ENCODE measurements at places on chromosomes 3 and 15.
A peak's percentile ranks its signal among the peaks of the same experiment; 100 is the strongest.

- no peak for DNase-seq
Measured at GRCh38 chr15:75775296-75776064, 62.8 kb upstream of the CSPG4 start.

DNA sequence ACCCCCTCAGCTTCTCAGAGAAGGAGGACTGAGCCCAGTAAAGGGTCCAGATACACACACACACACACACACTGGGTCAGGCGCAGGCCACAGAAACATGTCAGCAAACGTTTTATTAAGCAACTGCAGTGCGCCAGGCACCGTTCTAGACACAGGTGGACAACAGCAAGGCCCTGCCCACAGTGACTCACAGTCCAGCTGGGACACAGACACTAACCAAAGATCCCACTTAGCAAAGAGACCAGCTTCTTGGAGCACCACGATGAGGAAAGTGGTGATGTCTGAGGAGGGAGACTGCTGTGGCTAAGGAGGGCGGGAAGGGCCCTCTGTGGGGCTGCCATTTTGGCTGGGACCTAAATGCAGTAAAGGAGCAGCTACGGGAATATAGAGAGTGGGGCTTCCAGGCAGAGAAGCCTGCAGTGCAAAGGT is 2.8 kb upstream of the VILL start:
- no peak for DNase-seq

DNA sequence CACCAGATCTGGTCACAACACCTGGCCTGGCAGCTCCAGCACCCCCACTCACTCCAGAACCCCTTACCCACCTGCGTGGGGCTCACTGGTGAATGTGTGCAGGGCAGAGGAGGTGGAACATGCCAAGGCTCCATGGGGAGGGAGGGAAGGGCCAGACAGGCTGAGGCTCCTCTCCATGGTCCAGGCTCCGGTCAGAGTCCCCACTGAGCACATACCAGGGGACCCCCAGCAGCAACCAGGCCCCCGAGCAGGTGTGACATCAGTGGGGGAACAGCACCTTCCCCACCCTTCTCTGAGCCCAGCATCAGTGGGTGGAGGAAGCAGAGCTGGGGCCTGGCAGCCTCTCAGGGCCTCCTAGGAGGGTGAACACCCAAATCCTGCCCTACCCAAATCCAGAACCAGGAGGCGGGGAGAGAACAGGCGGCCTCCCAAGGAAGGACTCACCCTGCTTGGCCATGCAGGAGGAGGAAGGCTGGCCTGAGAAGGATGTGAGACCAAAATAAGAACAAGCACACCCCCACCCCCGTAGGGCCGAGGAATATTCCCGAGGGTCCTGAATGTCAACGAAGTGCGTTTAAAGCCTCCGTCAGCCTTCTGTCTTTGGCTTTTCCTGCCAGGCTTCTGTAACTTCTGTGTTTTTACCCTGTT is 1.1 kb upstream of the GP9 start:
- DNase-seq = no peak

DNA sequence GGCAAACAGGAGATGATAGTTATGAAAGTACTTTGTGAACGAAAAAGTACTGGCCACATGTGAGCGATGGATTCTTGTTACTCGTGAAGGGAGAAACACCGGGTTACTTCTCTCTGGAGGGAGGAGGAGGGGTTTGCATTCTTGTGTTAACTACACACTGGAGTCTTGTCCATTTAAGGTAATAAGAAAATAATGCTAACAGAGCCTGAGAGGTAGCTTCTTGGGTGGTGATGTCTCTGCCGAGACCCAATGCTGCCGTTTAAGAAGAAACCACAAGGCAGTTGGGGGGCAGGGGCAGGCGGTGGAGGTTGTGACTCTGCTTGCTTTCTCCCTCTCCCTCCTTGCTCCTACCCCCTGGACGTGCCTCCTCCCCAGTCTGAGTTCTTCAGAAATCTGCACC is 100.9 kb upstream of the ROPN1 start:
- peak; percentile 12 for DNase-seq

- no peak for DNase-seq
Measured at GRCh38 chr3:185084402-185084801, 68.5 kb downstream of the C3orf70 start.

DNA sequence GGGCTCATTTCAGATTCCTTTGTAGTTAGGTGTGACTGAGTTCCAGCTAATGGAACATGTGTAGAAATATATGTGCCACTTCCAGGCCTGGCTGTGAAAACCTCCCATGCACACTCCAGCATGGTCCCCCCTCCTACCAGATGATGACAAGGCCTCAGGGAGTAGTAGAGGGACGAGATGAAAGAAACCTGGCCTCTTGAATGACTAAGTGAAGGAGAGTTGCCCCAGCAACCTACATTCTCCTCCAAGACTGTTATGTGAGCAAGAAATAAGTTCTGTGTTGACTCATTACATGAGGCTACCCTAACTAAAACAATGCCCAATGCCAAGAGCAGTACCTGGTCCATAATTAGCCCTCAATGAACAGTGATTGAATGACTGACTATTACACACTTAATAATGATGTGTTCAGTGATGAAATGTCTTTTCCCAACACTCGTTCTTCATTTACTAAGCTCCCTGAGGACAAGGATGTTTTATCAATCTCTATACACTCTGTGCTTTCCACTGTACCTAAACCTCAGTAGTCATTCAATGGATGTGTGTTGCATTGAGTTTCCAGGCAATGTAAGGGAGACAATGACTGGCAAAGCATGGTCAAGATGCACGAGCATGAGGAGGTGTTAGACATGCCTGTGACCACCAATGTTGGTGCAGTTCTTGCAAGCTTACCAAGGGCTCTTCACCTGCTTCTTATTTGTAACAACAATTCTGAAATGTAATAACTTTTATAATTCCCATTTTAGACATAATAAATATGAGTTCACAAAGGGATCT is 62.0 kb upstream of the BCL6 start:
- DNase-seq = no peak

- DNase-seq = peak; percentile 39
Measured at GRCh38 chr15:65796610-65797078, 4.6 kb upstream of the DENND4A start.

- no peak for DNase-seq
Measured at GRCh38 chr3:131705558-131706051, 202.8 kb upstream of the MRPL3 start.

DNA sequence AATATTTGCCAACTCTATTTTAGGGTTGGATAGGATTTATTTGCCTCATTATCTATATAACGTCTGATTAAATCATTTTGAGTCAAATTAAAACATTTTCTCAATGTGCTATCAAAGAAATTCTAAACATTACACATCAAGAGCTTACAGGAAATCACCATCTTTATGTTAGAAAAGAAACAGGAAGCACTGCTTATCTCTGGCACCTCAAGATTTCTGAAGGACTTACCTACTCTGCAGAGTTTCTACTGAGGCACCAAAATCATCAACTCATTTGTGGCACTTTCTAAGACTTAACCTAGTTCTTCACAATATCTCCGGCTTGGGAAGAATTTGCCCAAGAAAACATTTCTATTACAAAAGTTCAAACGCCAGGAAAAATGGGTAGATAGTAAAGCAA is 181.3 kb upstream of the EOMES start:
- no peak for DNase-seq

- DNase-seq = peak; percentile 86
Measured at GRCh38 chr15:87619161-87619960, 637.2 kb downstream of the NTRK3 start.

GRCh38 chr3:13658681-13659080 is 109.8 kb downstream of the FBLN2 start:
- DNase-seq = no peak

DNA sequence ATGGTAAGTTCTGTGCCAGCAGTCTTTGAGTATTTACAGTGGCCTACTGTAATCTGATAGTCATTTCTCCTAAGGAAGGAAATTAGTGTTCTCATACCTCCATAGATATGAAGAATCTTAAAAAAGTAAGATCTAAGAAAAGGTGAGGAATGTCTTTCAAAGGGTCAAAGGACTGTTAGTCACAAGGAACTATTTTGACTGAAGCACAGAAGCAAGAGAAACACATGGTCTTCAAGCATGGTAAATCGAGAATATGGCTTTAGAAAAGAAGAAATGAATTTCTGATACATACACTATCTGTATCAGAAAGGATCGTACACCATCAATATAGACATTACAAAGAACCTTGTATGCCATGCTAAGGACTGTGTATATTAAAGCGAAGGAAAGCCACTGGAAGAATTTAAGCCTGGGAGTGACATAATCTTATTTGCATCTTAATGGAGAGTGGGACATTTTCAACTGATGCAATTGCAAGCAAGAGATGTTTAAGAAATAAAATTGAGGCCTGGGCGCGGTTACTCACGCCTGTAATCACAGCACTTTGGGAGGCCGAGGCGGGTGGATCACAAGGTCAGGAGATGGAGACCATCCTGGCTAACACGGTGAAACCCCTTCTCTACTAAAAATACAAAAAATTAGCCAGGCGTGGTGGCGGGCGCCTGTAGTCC is 5.5 kb upstream of the ACAP2 start:
- DNase-seq = no peak

GRCh38 chr3:186361762-186362536 is at the start of gene DGKG:
DGKG (minus strand) TSS chr3:186362234; CDS start chr3:186320459, 41,775 bp downstream.
- DNase-seq = no peak

GRCh38 chr3:160105907-160106584 is 117.4 kb downstream of the IL12A start:
- no peak for DNase-seq

DNA sequence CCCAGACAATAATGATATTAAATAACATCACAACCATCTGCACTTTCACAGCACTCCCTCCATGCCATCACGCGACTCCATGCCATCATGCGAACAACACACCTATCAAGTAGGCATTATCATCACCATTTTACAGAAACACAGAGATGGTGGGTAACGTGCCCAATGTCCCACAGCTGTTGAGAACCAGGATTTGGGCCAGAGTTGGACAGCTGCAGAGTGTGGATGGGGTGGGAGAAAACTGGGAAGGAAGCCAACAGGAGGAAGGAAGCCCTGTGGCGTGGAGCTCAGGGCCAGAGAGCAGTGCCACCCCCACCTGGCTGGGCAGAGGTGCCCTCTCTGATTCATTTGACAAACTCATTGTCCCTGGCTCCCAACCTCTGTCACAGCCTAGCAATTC is 29.0 kb downstream of the RBPMS2 start:
- no peak for DNase-seq

DNA sequence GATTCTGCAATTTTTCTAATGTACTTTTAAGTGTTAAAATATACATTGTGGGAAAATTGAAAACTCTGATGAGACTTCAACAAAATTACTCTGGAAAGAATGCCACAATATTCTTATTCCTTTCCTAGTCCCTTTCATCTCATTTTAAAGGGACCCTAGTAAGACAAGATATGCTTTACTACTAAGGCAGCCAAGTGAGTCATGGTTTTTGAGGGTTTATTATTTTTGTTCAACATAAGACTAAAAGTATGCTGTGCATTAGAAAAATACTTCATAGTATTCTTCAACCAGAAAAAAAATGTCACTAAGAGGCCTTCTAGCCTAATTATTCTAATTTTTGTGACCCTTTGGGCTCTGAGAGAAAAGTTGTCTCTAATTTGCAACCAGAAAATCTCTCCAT is 7.4 kb downstream of the IL12A start:
- DNase-seq = no peak

- DNase-seq = no peak
Measured at GRCh38 chr3:4292301-4292700, 10.9 kb upstream of the SETMAR start.

DNA sequence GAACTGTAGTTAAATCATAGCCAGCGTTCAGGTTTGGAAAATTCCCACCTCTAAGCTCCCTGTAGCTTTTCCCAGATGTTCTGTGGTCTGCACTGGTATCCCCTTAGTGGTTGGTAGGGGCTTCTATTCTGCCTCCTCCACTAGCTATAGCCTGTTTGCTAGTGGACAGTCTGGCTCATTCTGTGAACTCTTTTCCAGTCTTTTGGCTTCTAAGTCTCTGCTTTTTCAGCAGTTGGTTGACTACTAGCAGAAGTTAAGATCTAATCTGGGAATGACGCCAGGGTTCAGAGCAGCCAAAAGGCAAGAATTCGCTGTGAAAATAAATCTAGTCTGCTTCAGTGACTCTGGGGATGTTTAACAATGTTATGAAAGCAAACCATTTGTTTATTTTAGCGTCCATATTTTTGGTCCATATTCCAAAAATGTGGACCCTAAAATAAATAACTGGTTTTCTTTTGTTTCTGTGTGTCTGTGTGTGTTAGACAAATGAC is 73.7 kb upstream of the WDR72 start:
- DNase-seq = no peak

- DNase-seq = no peak
Measured at GRCh38 chr15:83014205-83014653, 2.8 kb upstream of the C15orf40 start.

DNA sequence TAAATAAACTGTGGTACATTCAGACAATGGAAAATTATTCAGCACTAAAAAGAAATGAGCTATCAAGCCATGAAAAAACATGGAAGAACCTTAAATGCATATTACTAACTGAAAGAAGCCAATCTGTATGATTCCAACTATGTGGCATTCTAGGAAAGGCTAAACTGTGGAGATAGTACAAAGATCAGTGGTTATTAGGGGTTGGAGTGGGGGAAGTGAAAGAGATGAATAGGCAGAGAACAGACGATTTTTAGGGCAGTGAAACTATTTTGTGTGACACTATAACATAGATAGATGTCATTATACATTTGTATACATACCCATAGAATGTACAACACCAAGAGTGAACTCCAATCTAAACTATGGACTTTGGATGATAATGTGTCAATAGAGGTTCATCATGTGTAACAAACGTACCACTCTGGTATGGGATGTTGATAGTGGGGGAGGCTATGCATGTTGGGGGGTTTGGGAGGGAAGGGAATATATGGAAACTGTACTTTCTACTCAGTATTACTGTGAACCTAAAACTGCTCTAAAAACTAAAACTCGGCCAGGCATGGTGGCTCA is 29.0 kb downstream of the RAB27A start:
- no peak for DNase-seq

DNA sequence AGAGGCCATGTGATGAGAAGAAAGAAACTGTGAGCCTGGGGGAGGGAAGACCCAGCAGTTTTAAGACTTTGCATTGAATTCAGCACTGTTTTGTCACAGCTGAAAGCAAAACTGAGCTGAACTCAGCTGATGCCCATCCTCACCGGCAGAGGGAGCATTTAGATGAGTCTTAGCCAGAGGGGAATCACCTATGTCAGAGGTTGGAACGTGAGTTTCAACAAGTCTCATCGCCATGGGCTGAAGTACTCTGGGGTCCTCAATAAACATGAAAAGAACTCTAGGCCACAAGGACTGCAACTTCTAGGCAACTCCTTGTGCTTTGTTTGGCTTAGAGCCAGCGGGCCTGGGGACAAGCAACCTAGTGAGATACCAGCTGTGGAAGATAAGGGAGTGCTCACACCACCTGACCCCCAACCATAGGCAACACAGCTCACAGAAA is 324.5 kb downstream of the TBL1XR1 start:
- DNase-seq = peak; percentile 15

- DNase-seq = no peak
Measured at GRCh38 chr15:49902685-49903501, 216.1 kb downstream of the ATP8B4 start.

DNA sequence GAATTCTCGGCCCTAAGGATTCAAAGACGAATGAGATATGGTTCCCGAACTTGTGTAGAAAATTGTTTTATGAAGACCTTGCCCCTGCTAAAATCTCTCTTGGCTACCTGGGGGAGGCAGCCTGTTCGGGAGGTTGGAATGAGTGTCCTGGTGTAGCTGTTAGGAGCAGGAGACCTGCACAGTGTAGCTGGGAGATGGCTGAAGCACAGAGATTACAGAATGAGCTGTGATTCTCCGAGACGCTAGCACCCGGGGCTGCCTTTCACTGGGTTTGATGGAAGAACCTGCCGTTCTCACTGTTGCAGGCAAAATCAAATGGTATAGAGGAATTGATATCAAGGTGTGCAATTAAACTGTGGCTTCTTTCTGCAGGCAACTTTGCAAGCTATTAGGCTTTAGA is 68.0 kb downstream of the TRAK1 start:
- no peak for DNase-seq

- no peak for DNase-seq
Measured at GRCh38 chr3:46660543-46661523, 32.6 kb downstream of the ALS2CL start.
